ENCODE measurements at places on chromosomes 1 and 21. TPM values are rescaled to one million over a fixed set of nuclear protein-coding genes. Genes with fewer than 3 reads are reported as not detected.

The MAP3K21 gene
- total RNA-seq = 1.4 TPM

The GJB3 gene
- total RNA-seq = not detected

The PRR9 gene
- total RNA-seq = not detected

The FCGR1A gene
- 22.7 TPM for total RNA-seq

The RIPK4 gene
- not detected for total RNA-seq

The LENEP gene
- not detected for total RNA-seq

The COL18A1 gene
- 99.4 TPM for total RNA-seq

The LHX8 gene
- total RNA-seq = not detected

DNA sequence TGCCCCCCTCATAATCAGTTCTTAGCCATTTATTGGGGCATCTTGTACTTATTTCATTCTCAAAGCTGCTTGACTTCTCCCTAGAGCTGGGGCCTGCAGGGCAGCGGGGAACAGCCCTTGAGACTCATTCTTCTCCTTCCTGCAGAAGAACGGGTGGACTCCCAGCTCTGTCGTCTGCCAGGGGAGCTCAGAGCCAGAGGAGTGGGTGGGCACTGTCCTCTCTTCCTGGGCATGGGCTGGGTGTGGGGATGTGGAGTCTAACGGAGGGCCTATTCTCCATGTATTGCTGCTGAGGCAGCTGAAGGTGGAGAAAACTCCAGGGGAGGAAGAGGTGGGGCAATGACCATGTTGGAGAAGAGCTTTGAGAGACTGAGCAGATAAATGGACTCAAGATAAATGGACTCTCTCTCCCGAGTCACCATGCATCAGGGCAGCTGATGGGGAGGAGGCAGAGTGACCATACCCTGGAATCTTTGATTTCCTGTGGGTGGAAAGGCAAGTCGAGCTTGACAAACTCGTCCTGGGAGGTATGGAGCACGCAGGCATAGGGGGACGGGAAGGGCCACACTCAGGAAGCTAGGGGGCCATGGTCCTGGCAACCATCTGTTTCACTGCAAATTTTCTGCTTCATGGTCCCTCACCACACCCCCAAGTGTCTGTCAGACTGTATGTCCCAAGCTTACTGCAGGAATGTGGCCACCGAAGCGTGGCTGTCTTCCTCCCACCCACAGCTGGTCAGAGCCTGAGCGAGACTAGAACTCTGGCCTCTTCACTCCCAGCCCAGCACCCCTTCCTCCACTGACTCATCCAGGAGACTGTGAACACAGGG, 56.9 kb upstream of the ATP2B4 start:
- DNase-seq = peak; percentile 53

- no peak for DNase-seq
Observed at GRCh38 chr1:226268421-226269124, 40.4 kb downstream of the LIN9 start.

DNA sequence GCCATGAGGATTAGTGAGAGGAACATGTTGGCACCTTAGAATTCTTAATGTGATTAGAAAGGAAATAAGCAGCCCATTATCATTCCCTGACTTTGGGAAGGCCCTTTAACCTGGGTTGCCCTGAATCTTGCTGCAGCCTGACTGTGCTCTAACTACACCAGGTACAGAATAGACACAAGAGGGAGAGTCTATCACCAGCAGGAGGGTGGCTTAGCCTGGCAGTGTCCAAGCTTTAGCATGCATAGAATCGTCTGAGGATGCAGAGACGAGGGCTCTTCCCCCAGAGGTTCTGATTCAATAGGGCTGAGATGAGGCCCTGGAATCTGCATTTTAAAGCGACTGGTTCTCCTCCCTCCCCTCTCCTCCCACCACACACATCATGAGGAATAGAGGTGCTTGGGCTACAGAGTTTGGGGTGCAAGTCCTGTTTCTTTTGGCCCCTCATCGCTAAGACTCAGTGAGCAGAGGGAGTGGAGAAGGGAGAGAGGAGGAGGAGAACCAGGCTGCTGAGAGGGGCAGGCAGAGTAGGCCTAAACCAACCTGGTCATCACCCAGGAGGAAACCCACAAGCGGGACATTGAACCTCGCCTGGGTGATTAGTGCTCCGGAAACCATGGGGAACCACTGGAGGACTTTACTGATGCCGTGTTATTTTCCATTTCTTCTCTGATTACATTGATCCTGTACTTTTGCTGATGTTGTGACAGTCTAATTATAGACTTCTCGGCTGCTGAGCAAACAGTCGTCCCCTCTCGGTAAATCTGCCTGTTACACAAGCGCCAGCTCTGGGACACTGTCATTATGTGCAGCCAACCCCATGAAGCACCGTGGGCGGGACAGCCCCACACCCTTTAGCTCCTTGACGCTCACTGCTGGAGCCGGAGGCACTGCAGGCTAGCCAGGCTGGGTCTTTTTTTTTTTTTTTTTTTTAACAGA, 6.3 kb upstream of the TENT5C start:
- no peak for DNase-seq

DNA sequence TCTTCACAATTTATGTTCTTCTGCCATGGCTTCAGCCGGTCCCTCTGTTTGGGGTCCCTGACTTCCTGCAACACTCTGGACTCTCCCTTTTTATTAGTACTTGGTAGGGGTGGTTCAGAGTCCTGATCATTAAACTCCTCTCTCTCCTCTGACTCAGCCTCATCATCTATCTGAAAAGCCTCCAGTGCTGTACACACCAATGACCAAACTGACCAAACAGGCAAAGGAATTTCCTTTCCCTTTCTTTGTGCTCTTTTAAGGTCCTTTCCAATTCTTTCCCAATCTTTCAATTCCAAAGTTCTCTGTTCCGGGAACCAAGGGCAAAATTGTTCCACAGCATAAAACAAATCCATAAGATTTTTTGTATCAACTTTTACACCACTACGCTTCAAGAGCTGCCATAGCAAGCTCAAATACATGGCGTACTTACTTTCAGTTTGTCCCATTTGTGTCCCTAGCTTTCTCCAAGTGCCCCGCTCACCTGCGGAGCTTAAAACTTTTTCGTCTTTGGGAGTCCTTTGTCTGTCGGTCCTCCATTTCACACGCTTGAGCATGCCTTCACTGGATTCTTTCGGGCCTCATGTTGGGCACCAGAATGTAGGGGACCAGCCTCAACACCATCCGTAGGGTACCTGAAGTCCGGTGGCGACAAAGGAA, 9.6 kb downstream of the DAP3 start:
- DNase-seq = no peak

DNA sequence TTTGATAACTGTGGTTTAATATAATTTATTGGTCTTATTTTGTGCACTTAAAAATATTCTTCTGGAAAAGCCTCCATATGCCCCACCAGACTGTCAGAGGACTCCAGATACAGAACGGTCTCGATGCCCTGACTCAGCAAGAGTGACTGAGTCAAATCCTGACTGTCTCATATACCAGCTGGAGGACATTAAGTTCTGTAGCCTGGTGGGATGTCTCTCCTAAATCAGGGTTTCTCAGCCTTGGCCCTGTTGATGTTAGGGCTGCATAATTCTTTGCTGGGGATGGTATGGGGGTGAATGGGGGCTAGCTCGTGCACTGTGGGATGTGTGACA, 67.7 kb upstream of the TLR5 start:
- no peak for DNase-seq

DNA sequence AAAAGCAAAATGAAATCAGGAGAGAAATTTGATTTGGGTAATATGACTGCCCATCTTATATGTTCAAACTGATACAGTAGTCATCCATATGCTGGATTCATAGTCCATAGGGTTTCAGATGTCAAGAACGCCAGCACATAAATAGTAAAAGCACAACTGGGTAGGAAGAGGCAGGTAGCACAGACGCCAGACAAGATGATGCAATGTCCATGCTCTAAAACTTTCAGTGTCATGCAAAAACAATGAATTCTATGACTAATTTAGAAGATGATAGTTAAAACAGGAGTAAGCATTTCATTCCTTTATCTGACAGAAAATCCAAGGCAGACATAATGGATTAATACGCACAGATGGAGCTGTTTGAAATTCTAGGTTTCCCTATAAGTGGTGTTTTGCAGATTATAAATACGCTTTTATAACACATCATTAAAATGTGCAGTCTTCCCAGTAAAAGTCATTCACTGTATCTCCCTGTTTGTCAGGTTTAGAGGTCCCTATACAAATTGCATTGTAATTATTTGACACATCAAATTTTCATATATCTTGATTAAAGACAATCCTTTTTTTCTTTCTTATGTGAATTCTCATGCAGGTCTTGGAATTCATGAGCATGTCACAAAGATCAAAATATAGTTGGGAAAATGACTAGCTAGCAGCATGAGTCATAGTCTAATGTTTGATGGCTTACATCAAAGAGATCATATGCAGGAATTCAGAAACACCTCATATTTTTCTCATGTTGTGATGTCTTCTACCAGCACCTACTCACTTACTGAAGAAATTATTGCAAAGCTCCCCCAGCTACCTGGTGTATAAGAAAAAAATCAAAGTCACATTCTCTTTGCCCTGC, 139.9 kb downstream of the DSCAM start:
- no peak for DNase-seq

DNA sequence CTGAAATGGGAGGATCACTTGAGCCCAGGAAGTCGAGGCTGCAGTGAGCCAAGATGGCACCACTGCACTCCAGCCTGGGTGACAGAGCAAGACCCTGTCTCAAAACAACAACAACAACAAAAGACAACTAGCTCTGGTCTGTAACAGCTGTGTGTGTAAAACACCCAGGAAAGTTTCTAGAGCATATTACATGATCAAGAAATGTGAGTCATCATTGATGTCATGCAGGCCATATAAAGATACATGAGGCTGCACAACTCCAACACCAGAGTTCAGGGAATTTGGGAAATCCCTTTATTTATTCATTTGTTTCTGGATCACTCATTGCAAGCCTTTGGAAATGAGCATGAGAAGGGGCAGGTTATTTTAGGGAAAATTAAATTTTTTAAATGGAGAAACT, 50.3 kb upstream of the CTPS1 start:
- no peak for DNase-seq

DNA sequence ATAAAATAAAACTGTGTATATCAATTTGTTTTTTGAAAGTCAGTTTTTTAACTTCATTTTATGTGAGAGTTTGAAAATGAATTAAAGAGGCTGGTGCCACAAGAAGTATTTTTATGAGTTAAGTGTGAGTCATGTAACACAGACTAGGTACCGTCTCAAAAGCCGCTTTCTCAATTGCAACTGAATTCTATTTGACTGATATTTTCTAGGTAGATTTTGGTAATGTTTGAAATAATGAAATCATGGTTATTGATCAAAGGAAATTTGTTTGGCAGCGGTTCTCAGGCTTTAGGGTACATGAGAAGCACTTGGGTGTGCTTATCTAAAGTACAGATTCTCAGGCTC, 4.6 kb downstream of the SNX27 start:
- no peak for DNase-seq

DNA sequence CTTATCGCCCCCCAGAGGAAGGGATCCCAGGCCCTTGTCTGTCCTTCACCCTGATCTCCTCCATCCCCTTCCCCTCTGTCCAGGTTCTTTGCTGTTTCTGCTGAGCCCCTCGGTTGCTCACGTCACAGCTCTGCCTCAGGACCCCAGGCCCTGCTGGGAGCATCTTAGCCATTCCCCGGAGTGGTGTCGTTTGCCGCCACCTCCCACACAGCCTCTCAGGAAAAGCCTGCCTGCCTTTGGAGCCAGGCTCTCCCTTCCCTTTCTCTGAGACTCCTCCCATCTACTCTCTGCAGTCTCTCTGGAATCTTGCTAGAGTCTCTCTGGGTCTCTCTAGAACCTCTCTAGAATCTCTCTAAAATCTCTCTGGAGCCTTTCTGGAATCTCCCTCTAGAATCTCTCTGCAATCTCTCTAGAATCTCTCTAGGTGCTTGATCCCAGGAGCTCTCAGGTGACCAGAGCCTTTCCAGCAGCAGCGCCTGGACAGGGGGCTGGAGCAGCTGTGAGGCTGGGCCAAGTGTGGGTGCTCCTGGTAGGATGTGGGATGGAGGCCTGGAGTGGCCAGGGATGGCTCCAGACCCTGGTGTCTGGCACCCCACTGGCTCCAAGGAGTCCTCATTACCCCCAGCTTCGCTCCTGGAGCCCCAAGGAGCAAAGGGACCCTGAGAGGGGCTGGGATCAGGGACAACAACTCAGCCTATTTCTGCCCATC, 283.2 kb upstream of the VAMP3 start:
- no peak for DNase-seq

DNA sequence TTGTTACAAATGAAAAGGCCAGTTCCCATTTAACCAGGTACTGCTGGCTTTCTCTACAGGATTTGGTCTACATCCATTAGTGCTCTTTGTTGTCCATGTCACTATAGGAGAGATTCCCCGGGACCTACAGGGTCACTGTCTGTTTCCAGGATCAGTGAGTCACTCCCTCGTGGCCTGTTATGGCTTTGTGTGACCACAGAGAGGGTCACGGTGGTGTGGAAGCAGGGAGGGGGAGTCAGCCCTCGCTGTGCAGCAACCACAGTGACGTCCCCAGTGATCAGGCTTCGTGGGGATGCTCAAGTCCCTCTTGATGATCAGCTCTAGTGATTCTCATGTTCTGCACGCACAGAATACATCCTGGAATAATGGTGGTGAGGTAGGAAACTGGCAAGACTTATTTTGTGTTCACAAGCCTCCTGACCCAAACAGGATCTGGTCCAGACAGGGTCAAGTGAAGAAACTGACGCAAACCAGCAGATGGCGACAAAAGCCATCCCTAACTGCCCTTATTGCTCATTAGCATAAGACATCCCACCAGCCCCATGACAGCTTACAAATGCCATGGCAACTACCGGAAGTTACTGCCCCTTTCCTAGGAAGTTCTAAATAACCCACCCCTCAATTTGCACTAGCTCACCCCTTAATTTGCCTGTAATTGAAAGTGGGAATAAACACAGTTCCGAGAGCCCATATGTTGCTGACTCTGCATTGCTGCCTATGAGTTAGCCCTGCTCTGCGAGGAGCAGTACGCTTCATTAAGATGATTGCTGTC, 98.5 kb downstream of the DISC1 start:
- DNase-seq = no peak

GRCh38 chr1:9207086-9207485, 27.5 kb upstream of the H6PD start:
- DNase-seq = no peak

DNA sequence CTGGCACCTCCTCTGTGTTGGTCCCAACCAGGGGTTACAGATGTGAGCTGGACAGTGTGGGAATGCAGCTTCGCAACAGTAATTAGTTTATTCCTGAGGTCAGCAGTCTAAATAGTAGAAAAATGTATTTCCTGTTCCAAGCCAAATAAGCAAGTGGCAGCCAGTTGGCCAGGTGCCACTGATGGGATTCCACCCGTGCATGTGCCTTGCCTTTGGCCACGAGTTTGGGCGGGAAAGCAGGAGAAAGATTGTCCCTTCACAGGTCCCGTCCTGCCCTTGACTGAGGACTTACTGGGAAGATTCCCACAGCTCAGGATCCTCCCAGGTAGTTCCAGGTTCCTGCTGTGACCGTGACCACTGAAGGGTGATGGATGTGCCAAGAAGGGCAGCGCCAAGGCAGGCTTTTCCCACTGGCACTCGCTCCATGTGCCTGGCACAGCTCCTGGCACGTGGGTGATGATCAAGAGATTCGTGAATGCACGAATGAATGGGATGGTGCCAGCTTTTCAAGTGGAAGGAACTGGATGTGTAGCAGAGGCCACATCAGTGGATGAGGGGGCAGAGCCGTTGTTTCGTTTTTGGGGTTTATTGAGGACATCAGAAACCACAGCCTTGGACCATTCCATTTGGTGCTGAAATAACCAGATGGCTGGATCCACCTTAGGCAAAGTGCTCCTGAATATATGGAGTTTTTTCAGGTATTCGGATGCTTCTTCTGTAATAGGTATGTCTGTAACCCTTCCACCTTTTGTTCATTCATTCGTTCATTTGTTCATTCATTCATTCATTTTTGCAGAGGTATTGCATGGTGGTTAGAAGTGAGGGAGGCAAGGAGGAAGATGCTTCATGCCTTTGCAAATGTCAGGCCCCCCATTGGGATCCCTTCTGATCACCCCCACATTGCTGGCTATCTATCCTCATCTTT, 62.4 kb upstream of the WNT4 start:
- peak; percentile 69 for DNase-seq

Measured in spleen (tissue), 13 donors.